Heart right ventricle (tissue), 16 donors: ENCODE measurements at places on chromosomes 7 and 10. TPM values are rescaled to one million over a fixed set of nuclear protein-coding genes. Genes with fewer than 3 reads are reported as not detected.

Gene PNLIP
- not detected for total RNA-seq

Gene HKDC1
- total RNA-seq, result not detected

Gene CARD11
- 0.30 TPM for total RNA-seq

Gene SPDYE3
- total RNA-seq, result not detected

Gene ZNF467
- total RNA-seq, result 7.0 TPM

Gene GNB2
- total RNA-seq, result 108 TPM

Gene CFTR
- 0.28 TPM for total RNA-seq

DNA sequence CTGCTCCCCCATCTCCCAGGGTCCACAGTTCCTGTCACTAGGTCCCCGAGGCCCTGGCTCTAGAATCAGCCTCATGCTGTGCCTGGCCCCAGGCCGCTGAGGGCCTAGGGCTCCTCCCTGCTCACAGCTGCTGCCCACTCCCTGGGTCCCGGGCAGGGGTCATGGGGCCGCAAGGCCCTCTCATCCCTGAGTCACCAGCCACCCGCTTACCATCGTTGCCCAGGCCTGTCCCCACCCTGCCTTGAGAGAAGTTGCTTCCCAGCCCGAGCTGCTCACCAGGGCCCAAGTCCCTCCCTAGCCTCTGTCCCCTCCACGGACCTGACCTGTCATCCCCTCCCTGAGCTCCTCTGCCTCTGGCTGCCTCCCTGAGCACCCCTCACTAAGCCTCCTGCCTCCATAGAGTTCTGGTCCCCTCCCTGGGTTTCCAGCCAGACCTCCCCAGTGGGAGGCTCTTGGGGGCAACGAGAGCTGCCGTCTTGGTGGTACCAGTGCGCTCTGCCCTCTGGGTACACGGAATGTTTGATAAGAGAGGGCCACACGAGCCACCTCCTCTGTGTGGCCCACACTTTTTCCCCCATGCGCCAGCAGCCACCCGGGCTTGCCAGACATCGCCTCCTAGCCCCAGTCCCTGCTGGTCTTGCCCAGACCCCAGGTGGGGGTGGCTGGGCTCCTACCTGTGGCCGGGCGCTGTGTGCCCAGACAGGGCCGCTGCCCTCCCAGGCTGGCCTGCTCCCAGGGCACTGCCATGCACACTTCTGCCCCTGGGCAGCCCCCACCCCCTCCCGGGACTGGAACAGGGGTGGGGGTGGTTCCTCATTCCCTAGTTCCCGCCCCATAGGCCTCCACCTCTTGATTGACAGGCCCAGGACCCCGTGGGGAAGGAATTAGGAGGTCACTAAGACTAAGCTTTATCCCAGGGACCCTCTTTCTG lies 21.3 kb downstream of the MLXIPL start:
- no peak for DNase-seq

DNA sequence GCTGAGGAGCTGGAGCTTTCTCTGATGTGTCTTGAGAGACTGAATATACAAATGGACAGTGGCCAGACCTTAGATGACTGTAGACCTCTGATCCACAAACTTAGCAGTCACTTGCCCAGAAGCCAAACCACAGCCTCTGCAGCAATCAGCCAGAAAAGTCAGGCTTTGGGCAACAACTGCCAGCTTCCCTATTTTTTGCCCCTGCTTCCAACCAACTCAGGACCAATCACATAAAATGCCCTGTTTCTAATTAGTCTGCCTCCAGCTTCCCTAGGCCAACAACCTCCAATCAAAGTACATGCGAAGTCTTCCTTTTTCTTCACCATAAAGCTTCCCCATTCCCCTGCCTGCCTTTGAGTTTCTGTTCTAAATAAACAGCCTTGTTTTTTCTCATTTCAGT lies 37.8 kb upstream of the CACUL1 start:
- no peak for DNase-seq

DNA sequence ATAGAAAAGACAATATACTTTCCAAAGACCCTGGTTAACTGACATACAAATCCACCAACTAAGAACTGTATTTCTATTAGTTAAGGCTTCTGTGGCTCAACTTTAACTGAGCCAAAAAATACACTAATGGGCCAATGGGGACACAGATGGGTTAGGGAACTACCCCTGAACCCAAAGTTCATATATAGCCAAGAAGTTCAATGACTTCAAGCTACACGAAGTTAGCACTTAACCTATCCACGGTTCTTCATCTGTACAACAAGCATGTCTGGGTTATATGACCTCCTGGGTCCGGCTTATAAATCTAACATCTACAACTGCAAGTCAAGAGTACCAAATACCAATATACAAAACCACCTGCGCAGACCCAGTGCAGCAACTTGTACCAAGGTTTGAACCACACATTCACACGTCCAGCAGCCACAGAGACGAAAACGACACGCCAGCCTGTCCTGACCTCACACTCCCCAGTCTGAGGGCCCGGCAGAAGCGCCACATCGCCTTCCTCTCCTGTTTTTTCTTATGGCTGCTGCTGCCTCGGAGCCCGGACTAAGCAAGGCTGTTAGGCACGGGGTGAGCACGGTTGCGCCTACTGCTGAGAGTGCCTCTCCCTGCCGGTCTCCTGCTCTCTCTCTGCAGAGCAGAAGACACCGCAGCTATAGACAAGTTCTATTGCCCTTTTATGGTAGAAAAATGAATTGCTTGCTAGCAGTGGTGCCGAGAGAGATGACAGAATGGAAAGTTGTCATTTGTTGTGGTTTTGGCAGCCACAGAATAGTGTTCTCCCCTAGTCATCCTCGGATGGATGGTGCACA lies 86.3 kb downstream of the RNF216 start:
- DNase-seq, result peak; percentile 47

GRCh38 chr7:84251277-84251781 lies 56.7 kb upstream of the SEMA3A start:
- DNase-seq, result no peak

- no peak for DNase-seq
These were observed 26.1 kb downstream of the DYNC1I1 start for GRCh38 chr7:95798401-95798930.

GRCh38 chr10:4427532-4427931 lies 398.5 kb upstream of the AKR1E2 start:
- no peak for DNase-seq

DNA sequence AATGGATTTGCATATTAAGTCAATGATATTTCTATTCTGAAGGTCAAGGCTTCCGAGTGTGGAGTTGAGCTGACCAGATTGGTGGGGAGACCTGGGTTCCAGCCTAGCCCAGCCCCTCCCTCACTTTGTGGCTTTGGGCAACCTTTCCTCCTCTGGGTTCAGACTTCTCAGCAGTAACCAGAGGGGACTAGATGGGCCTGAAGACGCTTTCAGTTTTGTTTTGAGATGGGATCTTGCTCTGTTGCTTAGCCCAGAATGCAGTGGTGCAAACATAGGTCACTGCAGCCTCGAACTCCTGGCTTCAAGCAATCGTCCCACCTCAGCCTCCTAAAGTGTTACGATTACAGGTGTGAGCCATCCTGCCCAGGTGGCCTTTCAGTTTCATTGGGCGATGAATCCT lies 68.1 kb upstream of the LEP start:
- no peak for DNase-seq

DNA sequence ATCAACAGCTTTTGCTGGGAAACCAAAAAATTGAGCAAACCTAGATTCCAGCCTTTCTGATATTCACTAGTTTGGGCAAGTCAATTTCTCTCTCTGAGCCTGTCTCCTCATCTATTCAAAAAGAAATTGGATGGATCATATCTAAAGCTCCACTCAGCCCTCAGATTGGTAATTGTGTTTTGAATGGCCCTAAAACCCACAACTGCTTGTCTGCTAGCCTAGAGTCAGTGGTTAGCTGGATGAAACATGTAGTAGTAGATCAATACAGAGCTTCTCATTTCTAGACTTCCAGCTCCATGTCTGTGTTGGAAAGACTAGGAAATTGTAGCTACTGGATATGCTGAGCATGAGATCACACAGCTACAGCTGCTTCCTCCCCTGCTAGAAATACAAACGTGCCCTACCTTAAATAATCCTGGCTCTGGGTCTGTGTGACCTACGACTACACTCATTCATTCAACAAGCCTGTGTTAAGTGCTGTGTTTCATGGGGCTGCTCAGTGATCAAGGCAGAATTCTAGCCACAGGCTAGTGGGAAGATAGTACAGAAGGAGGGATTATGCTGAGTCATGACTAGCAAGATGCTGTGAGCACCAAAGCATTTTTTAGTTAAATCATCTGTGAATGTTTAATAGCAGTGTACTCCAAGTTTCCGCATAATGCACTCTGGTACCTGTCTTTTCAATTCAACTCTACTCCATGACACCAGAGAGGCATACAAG lies 15.7 kb downstream of the DNTT start:
- DNase-seq, result no peak

GRCh38 chr10:43284341-43284910 lies 17.6 kb upstream of the RASGEF1A start:
- DNase-seq, result no peak

- no peak for DNase-seq
These were observed 159.1 kb upstream of the EEPD1 start for GRCh38 chr7:35993676-35994606.

GRCh38 chr10:70923696-70924095 lies 35.3 kb upstream of the PCBD1 start:
- DNase-seq, result no peak

GRCh38 chr10:67050415-67050814 lies 124.6 kb downstream of the LRRTM3 start:
- DNase-seq, result no peak

DNA sequence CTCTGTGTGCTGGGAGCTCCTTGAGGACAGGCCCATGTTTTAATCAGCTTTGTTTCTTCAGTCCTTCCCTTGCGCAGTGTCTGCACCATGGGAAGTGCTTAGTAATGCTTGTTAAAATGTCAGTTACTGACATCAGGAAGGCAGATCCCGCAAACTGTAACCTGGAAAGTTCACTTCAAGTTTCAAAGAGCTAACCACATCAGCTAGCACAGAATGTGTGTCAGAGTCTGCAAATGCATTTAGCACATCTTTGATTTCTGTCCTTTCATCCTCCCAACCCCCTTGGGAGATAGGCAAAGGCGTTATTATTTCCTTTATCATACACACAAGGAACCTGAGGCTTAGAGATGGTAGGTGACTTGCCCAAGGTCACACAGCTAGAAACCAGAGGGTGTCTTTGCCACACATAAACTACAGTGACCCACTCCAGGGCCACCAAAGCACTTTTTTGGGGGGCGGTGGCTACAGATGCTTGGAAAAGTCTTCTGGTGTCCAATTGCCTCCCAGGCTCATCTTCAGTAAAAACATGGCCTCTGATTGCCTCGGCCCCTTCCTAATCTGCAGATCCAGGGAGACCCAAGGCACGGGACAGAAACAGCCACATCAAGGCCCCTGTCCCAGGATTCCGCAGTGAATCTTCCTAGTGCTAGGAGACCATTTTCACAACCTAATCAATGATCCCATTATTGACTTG lies 116.2 kb upstream of the GPR26 start:
- DNase-seq, result no peak

GRCh38 chr7:135704698-135705097 lies 23.3 kb downstream of the SLC13A4 start:
- no peak for DNase-seq

- no peak for DNase-seq
These were observed 315.5 kb downstream of the PTPRN2 start for GRCh38 chr7:158272091-158272490.

DNA sequence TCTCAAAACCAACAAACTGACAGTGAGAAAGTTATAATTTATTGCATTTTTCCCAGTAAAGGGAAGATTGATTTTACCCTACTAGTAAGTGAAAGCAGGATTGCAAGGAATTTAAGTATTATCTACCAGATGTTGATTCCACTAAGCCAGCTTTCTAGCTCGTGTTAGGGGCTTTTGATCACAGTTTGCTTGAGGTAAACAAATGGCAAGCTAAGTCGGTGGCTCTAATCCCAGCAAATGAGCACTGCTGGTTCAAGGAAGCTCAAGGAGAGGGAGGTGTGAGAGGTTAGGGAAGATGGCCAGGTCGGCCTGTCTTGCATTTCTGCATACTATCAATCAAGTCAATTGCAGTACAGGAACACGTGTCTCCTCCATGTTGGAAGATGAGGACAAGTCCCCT lies 448.7 kb upstream of the POM121L12 start:
- no peak for DNase-seq

DNA sequence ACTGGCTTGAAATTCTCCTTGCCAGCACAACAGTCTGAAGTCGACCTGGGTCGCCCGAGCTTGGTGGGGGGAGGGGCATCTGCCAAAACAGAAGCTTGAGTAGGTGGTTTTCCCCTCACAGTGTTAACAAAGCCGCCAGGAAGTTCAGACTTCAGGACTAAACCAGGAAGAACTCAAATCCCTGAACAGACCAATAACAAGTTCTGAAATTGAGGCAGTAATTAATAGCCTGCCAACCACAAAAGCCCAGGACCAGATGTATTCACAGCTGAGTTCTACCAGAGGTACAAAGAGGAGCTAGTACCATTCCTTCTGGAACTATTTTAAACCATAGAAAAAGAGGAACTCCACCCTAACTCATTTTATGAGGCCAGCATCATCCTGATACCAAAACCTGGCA lies 45.3 kb downstream of the LRRC72 start:
- no peak for DNase-seq

DNA sequence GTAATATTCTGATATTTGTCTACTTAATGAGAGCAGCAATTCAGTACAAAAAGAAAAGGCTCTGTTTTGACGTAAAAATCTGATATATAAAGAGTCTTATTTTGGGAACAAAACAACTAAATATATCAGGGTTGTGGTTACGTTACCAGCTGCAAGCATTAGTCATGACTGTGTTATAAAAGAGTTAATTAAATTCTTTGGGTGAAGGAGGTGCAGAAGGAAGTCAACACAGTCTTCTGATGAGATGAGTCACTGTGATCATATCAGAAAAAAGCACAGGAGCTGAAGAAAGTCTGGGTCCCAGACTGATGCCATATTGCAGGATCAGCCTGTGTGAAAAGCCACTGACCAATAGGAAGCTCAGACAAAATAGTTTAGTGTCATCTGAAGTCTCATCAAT lies 234.3 kb upstream of the TEX47 start:
- no peak for DNase-seq

GRCh38 chr7:128318691-128319090 lies 25.0 kb downstream of the RBM28 start:
- DNase-seq, result no peak

DNA sequence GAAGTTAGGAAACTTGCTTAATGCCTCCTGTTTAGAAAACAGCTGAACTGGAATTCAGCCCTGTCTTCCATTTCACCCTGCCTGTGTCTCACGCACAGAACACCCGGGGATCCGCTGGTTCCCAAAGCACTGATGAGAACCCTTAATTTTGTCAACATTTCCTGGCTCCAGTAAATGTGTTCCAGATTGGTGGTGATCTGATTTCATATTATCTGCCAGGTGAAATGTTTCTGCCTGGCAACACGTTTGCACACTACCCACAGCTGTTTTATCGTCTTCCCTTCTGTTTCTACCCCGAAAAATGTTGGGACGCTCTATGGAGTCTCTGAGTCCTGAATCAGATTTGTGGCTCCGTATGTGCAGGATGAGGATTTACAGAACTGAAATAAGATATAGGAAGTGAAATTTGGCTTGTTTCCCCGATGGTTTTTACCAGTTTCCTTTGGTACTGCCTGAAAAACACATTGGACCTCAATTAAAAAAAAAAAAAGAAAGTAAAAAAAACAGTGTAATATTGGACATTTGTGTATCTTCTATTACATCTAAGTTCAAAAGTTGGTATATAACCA lies 29.0 kb downstream of the MRC1 start:
- DNase-seq, result no peak

GRCh38 chr7:142331941-142332340 lies 74.1 kb upstream of the PRSS58 start:
- no peak for DNase-seq

GRCh38 chr10:32139223-32140073 lies 83.2 kb upstream of the KIF5B start:
- DNase-seq, result peak; percentile 86
